Progenitor cell of endocrine pancreas (in vitro differentiated cells): ENCODE measurements at places on chromosomes 16 and 17. TPM values are rescaled to one million over a fixed set of nuclear protein-coding genes. Genes with fewer than 3 reads are reported as not detected.

CIBAR2 gene
- total RNA-seq: 0.43 and 0.80 TPM in 2 replicates

KRTAP4-3 gene
- total RNA-seq: not detected in 2 replicates

LSM12 gene
- total RNA-seq: 54.1 and 55.4 TPM in 2 replicates

ABCC6 gene
- 9.8 and 12.4 TPM in 2 replicates for total RNA-seq

ZMYND15 gene
- total RNA-seq: 0.18 and 0.22 TPM in 2 replicates

TMEM208 gene
- total RNA-seq: 33.4 and 36.3 TPM in 2 replicates

NPIPA8 gene
- total RNA-seq: 0.34 and 0.93 TPM in 2 replicates

PIRT gene
- total RNA-seq: not detected in 2 replicates

SEZ6 gene
- total RNA-seq: 9.8 and 10.1 TPM in 2 replicates

MCRIP1 gene
- 138 and 157 TPM in 2 replicates for total RNA-seq

PABPN1L gene
- 0.46 TPM in 1 of 2 replicates, not detected in the other for total RNA-seq

- H3K4me3 ChIP-seq: peak within 1 kb of the TSS; percentile 86
- peak within 1 kb of the TSS; percentile 85 for H3K27ac ChIP-seq
- H3K27me3 ChIP-seq: peaks cover 3% of the 10 kb centered on the region
- H3K36me3 ChIP-seq: no peaks in the 10 kb centered on the region
- peak; percentile 40 for DNase-seq
Measured at GRCh38 chr17:35731239-35731916, at the start of gene RASL10B. TSS of gene RASL10B (plus strand) at chr17:35731639. CDS start at chr17:35735185, 3,546 bp downstream.

GRCh38 chr16:66295213-66295612, 71.3 kb upstream of the CDH5 start:
- no peaks in the 10 kb centered on the region for H3K36me3 ChIP-seq
- H3K27ac ChIP-seq: no peak overlapping the region
- peaks cover 3% of the 10 kb centered on the region for H3K4me1 ChIP-seq
- H3K27me3 ChIP-seq: peaks cover 28% of the 10 kb centered on the region

DNA sequence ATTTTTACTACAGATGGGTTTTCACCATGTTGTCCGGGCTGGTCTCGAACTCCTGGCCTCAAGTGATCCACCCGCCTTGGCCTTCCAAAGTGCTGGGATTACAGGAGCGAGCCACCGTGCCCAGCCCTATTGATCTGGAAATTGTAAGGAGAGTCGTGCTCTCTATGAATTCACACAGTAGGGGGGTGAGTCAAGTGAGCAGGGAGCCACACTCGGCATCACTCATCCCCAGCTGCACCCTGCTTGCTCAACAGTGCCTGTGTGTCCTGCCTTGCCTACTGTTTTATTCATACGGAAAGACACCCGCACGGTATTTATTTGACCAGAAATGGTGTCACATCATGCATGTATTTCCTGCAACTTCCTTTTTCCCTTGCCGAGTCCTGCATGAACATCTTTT, 157.2 kb upstream of the FOXF1 start:
- H3K4me1 ChIP-seq: no peaks in the 10 kb centered on the region
- H3K4me3 ChIP-seq: no peak overlapping the region
- no peaks in the 10 kb centered on the region for H3K36me3 ChIP-seq
- peaks cover 75% of the 10 kb centered on the region for H3K27me3 ChIP-seq
- no peak overlapping the region for H3K27ac ChIP-seq
- no peak for DNase-seq

DNA sequence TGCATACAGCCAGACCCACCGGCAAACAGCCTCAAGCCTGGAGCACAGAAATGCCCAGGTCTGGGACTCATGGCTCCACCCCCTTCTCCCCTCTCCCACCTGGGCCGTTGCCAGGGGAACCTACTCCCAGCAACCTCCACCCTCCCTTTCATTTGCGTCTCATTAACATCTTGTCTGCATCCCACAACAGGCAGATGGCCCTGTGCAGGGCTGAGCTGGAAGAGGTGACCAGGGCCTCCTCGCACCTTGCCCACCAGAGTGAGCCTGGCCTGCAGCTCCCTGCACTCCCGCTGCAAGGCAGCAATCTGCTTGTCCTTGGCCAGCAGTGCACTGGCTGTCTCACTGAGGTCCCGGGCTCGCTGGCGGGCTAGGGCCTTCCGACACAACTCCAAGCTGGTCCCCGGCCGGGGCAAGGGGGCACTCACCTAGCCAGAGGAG, 3.3 kb downstream of the TSPOAP1 start:
- H3K36me3 ChIP-seq: peaks cover 10% of the 10 kb centered on the region
- peak overlapping the region; percentile 80 for H3K4me3 ChIP-seq
- H3K4me1 ChIP-seq: peaks cover 10% of the 10 kb centered on the region
- peaks cover 20% of the 10 kb centered on the region for H3K27me3 ChIP-seq
- DNase-seq: peak; percentile 31

DNA sequence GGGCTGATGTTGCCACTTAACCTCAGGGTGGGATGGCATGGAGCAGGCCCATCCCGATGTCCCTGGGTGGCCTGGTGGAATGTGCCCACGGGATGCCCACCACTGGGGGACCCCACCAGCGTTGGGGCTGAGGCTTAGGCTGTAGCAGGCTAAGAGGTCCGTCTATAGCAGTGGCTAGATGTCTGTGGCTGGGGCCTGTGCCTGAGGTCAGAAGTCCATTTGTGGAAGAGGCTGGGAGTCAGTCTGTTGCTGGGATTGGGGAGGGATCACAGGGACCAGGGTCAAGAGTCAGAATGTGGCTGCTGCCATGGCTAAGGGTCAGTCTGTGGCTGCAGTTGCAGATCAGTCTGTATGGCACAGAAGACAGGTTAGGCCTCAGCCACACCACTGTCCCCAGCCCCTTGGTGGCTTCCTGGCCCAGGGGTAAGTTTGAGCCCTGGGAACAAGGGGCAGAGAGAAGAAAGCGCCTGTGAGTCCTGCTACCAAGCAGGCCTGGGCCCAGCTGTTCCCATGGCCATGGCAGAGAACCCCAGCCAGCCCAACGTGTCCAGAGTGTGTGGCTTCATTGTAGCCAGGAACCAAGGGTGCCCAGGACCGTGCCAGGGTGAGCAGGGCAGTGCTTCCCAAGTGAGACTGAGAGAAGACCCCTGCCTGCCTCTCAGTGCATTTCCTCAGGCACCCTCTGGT, 35.7 kb downstream of the RAI1 start:
- H3K36me3 ChIP-seq: peaks cover 2% of the 10 kb centered on the region
- no peak overlapping the region for H3K4me3 ChIP-seq
- peak overlapping the region; percentile 75 for H3K27ac ChIP-seq
- no peak for DNase-seq

DNA sequence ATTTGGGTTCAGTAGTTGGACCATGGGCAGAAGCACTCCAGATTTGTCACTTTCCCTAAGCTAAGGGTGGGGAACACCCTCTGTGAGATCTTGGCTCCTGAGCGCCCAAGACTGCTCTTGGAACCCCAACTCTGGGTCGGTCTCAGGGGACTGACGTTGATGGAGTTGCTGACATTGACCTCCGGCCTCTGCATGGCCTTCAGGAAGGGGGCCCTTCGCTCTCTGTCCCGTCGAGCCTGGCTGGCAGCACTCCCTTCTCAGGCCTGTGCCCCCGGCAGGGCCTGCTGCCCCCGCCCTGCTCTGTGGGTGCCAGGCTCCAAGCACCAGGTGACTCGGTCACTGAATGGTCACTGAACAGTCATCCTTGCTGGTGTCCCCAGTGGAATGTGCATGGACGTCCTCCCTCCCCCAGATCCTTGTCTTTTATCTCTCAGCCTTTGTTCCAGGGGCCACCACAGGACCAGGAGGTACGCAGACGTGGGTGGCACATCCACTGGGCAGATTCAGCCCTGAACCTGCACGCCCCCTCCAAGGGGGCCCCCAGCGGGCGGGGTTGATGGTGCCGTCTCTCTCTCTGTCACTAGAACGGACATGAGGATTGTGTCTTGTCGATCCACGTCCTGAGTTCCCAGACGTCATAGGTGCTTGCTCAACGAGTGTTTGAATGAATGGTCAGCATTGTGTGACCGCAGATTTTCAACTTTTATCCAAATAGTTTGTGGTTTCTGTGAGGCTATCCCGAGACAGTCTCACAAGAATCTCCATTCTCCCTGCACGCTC, 314.5 kb downstream of the SEC14L1 start:
- H3K27me3 ChIP-seq: no peaks in the 10 kb centered on the region
- H3K36me3 ChIP-seq: peaks cover 3% of the 10 kb centered on the region
- no peak for DNase-seq

DNA sequence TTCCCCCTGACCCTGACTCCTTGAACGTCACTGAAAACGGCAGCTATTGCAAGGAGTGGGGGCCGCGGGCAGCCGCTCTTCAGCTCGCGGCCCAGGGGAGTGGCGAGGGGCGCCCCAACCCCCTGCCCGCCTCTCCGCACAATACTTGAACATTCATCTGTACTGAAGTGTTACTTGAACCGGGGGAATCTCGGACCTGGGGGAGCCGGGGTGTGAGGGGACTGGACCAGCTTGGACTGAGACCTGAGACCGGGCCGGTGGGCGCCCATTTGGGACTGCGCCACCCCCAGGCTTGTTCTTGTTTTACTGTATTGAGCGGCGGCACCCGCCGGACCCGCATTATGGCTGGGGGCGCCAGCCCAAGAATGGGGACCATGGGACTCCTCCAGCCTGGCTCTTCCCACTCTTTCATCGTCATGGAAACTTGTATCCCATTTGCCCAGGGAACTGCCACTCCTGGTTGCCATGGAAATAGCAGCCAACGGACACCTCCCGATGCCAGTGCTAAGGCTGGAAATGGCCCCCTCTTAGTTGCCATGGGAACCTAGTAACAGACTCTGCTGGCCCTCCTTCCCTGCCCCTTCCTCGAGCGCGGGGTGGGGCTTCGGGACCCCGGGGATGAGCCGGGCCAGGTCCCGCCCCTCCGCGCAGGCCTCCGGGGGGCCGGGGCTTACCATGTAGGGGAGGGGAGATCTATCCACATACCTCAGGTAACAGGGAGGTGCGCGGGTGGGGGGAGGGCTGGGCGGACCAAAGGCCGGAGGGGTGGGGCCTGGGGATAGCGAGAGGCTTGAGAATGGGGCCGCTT, 805 bp upstream of the ORAI3 start:
- no peaks in the 10 kb centered on the region for H3K27me3 ChIP-seq
- peak overlapping the region; percentile 93 for H3K27ac ChIP-seq
- peak overlapping the region; percentile 78 for H3K4me3 ChIP-seq
- DNase-seq: peak; percentile 91
- peaks cover 15% of the 10 kb centered on the region for H3K4me1 ChIP-seq

- no peak overlapping the region for H3K4me3 ChIP-seq
- peaks cover 35% of the 10 kb centered on the region for H3K27me3 ChIP-seq
- no peak overlapping the region for H3K27ac ChIP-seq
Measured at GRCh38 chr17:50283246-50283645, 9.0 kb downstream of the TMEM92 start.

GRCh38 chr16:5225931-5226655, 128.5 kb upstream of the EEF2KMT start:
- H3K36me3 ChIP-seq: no peaks in the 10 kb centered on the region
- peaks cover 13% of the 10 kb centered on the region for H3K27me3 ChIP-seq
- H3K4me1 ChIP-seq: no peaks in the 10 kb centered on the region
- DNase-seq: no peak

- H3K27ac ChIP-seq: no peak overlapping the region
- no peak for DNase-seq
- peaks cover 3% of the 10 kb centered on the region for H3K4me1 ChIP-seq
- H3K36me3 ChIP-seq: peaks cover 21% of the 10 kb centered on the region
- no peaks in the 10 kb centered on the region for H3K27me3 ChIP-seq
Measured at GRCh38 chr16:11692171-11692570, 23.9 kb downstream of the SNN start.

- peak overlapping the region; percentile 8 for H3K4me3 ChIP-seq
- peaks cover 35% of the 10 kb centered on the region for H3K27me3 ChIP-seq
- peaks cover 7% of the 10 kb centered on the region for H3K4me1 ChIP-seq
- DNase-seq: no peak
- no peaks in the 10 kb centered on the region for H3K36me3 ChIP-seq
Measured at GRCh38 chr17:3890082-3890877, 2.6 kb downstream of the CAMKK1 start.
